ENCODE measurements at places on chromosomes 2 and 18.

GRCh38 chr2:228131833-228132232, 49.7 kb downstream of the SPHKAP start:
- DNase-seq: no peak

GRCh38 chr2:186612555-186613440, 22.9 kb downstream of the ITGAV start:
- DNase-seq: no peak

GRCh38 chr2:206250041-206250897, 24.2 kb upstream of the ZDBF2 start:
- no peak for DNase-seq

DNA sequence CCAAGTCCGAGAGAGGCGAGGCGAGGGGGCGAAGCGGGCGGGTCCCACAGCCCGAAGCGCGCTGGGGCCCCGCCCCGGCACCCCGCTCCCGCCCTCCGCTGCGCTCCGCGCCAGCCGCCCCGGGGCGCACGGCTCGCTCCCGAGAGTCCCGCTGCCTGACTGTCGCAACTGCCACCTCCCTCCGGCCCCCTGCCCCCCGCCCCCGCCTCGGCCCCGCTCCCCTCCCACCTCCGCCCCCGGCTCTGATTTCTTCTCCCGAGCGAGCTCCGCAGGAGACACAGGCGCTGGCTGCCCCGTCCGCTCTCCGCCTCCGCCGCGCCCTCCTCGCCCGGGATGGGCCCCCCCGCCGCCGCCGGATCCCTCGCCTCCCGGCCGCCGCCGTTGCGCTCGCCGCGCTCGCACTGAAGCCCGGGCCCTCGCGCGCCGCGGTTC, at the start of gene WNT6:
Gene WNT6, plus strand, starts transcription at position 250 of the 432 bp plus-strand sequence. CDS start 233 bp downstream, outside the sequence.
- DNase-seq: no peak

- DNase-seq: no peak
These were observed 353.1 kb downstream of the NUP35 start for GRCh38 chr2:183477296-183477695.

GRCh38 chr18:2513616-2514015, 57.7 kb downstream of the METTL4 start:
- no peak for DNase-seq

- no peak for DNase-seq
These were observed 217.5 kb downstream of the LPIN1 start for GRCh38 chr2:11963966-11964365.

DNA sequence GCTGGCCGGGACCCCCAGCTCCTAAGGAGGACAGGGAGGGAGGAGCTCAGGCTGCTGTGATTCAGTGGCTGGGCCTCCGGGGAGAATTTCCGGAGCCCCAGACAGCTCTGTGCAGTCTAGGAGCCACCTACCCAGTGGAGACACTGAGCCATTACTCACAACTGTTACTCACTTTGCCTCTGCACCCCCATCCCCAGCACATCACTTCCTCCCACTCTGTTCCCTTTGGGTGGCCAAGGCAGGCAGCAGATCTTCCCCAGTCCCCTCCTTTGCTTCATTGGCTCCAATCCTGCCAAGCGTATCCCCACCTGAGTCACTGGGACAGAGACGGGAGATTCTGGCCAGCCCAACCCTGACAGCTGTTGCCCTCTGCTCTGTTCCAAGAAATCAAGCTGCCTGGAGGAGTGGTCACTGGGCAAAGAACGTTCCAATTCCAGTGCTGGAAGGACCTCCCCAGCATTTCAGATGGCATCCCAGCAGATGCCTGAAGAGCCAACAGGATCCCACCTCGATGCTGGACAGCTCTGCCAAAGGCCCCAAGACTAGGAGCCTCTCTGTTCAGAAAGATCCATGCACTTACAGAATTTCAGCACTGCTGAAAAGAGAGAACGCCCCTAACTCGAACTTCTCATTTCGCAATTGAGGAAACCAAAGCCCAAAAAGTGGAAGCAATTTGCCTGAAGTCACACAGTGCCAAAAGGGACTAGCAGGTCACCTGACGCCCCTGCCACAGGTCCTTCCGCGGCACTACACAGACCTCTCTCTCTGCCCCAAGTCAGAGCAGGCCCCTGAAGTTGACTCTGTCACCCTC, 68.3 kb downstream of the TNS1 start:
- DNase-seq: no peak

- no peak for DNase-seq
These were observed 11.4 kb upstream of the SMIM21 start for GRCh38 chr18:75438891-75439290.

DNA sequence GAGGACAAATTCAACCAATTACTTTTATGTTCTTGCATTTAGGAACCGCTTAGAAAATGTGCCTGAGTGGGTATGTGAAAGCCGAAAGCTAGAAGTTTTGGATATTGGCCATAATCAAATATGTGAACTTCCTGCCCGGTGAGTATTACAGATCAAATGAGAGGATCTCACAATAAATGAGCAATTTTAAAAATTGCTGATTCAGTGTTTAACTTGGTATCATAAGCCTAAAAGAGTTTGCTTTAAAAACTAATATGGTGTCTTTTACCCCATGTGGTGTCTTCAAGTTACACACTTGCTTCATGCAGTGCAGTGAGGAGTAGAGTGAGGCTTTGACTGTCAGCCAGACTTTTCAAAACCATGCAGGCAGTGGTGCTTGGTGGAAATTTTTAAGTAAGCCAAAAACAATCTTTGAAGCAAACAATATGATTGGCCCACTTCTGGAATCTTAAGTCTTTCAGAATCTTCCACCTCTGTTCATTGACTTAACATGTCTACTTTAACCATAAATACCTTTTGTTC, 199.6 kb downstream of the PHLPP1 start:
- DNase-seq: no peak

GRCh38 chr18:48785736-48786454, 164.9 kb downstream of the SMAD7 start:
- DNase-seq: no peak

DNA sequence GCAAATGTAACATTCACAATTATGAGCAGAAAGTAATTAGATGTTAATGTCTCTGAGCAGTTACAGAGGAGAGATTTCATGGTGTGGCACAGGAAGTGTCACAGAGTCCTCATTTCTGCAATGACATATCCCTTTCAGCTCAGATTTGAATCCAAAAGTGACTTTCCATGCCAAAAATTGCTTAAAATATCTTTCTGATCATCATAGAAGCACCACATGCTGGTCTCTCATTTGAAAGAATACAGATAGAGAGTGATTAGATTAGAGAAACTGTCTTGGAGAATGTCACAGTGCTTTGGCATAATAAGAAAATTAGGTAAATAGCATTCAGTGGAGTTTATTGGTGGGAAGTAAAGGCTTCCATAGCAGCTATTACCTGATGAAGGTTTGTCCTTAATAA, 383.4 kb upstream of the CDH2 start:
- DNase-seq: no peak

GRCh38 chr18:46485675-46486194, 171.3 kb downstream of the LOXHD1 start:
- no peak for DNase-seq

GRCh38 chr2:183709829-183710228, 585.6 kb downstream of the NUP35 start:
- DNase-seq: no peak

DNA sequence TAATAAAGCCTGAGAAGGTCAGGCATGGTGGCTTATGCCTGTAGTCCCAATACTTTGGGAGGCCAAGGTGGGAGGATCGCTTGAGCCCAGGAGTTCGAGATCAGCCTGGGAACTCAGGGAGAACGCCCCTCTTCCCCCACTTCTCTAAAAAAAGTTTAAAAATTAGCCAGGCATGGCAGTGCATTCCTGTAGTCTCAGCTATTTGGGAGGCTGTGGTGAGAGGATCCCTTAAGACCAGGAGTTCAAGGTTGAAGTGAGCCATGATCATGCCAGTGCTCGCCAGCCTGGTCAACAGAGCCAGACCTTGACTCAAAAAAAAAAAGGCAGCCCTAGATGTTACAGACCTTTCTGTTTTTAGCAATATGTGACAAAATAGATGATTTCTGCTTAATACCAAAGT, 83.4 kb downstream of the AP1S3 start:
- DNase-seq: no peak

- DNase-seq: no peak
These were observed 198.8 kb downstream of the PDE1A start for GRCh38 chr2:182228073-182228473.

DNA sequence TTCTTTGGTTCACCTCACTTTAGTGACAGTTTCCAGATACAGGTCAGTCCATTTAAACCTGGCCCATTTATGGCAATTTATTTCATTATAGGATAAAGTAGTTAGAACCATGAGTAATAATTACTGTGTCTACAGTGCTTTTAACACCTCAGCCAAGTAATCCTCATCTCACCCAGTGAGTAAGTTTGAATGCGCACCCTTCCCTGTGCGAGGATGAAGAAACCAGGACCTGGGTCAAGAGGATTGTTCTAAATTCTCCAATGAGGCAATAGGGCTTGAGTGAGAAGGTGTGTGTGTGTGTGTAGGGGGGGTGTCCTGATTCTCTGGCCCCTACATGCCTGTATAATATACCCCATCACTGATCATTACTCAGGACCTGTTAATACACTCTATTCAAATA, 854 bp upstream of the MYO1B start:
- DNase-seq: no peak

GRCh38 chr2:178870703-178871102, 63.5 kb upstream of the TTN start:
- DNase-seq: no peak

- DNase-seq: no peak
These were observed 86.4 kb downstream of the NCOA1 start for GRCh38 chr2:24577481-24577880.

- DNase-seq: no peak
These were observed 23.5 kb downstream of the TNS1 start for GRCh38 chr2:217979151-217979811.

All from activated T-cell treated with anti-CD3 and anti-CD28 coated beads for 48 hours (primary cell).